ENCODE measurements at places on chromosomes 2 and 18. TPM values are rescaled to one million over a fixed set of nuclear protein-coding genes. Genes with fewer than 3 reads are reported as not detected.

The DES gene
- total RNA-seq: 47.0 TPM

The PRPF40A gene
- 91.5 TPM for total RNA-seq

The SPDYA gene
- total RNA-seq: 1.4 TPM

The IL37 gene
- total RNA-seq: not detected

The NT5C1B gene
- not detected for total RNA-seq
